ENCODE measurements at places on chromosomes 11 and 22.

DNA sequence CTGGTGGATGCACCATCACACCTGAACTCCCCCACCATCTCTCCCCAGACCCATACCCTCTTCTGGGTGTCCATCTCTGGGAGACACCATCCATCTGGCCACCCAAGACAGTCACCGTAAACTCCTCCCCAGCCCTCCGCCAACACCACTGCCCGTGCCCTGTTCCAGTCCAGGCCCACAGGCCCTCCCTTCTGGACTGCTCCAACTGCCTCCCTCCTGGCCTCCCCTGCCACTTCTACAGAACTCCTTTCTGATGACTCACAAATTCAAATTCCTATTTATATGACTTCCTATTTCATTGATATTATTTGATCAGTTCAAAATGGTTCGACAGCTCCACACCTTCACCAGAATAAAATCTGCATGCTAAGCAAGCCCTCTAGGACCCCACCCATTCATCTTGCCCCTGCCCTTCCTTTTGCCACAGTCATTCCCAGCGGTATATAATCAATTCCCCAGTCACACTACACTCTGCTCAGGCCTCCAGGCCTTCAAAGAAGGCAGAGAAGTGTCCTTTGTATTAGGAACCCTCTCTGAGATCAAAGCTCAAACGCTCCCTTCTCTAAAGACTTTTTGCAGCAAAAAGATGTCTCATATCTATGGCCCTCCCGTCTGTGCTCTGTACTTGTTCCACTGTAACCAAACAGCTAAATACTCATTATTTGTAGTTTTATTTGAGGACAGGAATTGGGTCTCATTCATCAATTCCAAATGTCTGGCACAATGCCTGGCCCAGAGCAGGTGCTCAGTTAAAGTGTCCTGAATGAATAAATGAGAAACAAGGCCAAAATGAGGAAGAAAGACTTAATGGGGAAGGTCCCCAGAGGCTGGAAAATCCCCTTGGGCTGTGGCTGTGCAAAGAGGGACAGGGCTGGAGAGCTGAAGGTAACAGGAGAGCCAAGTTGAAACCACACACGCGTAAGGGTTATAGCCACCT, 29.0 kb downstream of the MYH9 start:
- no peak for DNase-seq

DNA sequence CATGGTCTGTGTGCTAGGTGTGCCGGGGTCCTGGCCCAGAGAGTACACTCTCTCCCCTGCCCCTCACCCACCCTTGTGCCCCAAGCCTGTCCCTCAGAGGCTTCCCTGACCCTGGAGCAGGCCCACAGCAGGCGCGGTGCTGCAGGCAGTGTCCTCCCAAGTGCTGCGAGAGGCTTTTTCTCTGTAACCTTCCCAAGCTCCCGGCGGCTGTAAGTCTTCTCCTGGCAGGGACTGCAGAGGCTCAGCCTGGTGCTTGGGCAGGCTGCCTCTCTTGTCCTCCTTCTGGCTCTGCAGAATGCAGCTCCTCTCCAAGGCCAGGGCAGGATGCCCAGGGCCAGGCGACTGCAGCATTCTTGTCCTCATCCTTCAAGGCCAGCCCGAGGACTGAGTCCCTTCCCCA, 15.9 kb downstream of the RFPL1 start:
- DNase-seq = no peak

DNA sequence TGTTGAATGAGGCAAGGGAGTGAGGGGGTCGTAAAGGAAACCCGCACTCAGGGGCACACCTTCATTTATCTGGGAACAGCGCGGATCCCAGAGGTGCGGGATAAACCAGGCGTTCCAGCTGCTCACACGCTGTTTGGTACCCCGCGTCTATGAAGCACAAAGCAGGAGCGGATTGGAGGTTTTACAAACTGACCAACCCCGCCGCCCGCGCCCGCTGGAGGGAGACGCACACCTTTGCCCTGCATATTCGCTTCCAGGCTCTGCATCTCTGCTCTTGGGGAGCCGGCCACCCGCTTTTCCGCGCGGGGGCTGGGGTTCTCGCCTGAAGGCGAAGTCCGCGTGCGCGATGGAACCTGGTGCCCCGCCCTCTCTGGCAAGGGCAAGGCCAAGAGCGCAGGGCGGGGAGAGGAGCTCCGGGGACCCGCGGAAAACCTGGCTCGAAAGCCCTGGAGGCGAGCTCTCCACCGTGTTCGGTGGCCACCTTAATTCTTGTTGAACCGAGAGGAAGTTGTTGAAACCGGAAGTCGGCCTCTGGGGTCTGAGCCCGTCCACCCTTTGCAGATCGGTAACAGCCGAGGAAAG, 6.8 kb upstream of the ALX4 start:
- DNase-seq = no peak

DNA sequence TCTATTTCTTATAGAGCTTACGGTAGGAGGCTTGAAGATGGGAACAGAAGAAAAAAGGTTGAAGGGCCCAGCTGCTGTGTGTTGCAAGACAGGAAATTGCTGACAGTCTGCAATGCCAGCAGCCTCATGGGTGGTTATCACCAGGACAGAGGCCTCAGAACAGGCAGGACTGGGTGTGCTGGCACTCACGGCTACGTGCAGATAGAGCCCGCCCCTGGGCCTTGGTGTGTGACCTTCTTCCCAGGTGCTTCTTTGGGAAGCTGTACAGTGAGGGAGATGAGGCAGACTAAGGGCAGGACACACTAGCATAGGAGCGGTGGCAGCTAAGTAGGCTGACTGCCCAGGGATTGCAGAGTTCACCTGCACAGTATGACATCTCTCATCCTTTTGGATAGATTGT, 12.6 kb downstream of the PRAME start:
- DNase-seq = no peak

DNA sequence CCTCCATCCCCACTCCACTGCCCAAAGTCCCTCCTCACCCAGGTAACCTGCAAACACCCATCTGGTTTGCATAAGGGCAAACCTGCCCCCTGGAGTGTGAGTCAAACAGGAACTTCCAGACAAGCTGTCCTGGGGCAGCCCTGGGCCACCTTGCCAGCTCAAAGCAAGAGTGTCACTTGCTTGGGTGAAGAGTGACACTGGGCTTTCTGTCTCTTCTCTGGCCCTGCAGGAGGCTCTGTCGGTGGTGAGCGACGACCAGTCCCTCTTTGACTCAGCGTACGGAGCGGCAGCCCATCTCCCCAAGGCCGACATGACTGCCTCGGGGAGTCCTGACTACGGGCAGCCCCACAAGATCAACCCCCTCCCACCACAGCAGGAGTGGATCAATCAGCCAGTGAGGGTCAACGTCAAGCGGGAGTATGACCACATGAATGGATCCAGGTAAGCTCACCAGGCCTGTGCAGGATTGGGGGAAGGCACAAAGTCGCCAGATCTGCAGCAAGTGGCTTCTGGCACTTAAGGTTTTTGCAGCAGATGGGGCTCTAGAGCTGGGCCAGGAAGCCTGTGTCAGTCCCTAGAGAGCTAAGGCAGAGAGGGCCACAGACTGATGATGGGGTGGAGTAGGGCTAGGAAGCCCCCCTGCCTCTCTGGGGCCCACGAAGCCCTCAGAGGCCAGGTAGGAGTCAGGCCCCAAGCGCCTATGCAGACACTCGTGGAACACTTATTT, 64.2 kb downstream of the FLI1 start:
- DNase-seq = no peak
